Motor neuron (in vitro differentiated cells): ENCODE measurements at places on chromosomes 11 and 22. TPM values are rescaled to one million over a fixed set of nuclear protein-coding genes. Genes with fewer than 3 reads are reported as not detected.

DNA sequence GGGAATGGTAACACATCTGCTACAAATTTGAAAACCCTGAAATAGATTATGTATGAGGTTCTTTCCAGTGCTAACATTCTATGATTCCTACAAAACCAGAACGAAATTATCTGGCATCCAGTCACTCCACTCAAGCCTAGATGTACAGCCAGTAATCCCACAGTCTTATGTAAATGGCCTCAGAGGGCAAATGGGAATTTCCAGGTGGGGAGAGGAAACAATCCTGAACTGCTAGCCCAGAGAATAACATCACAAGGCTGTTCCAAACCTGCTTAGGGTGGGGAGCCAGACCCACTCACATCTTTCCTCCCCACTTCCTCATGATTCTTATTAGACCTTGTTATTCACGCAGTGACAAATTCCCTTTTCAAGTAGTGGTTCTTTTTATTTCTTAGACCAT is 3.5 kb downstream of the FIBIN start:
- no peak for ATAC-seq

- ATAC-seq: peak; percentile 92
Measured at GRCh38 chr11:12043959-12044791, 35.7 kb upstream of the DKK3 start.

GRCh38 chr11:29645373-29645772 is 371.5 kb downstream of the KCNA4 start:
- ATAC-seq: no peak

DNA sequence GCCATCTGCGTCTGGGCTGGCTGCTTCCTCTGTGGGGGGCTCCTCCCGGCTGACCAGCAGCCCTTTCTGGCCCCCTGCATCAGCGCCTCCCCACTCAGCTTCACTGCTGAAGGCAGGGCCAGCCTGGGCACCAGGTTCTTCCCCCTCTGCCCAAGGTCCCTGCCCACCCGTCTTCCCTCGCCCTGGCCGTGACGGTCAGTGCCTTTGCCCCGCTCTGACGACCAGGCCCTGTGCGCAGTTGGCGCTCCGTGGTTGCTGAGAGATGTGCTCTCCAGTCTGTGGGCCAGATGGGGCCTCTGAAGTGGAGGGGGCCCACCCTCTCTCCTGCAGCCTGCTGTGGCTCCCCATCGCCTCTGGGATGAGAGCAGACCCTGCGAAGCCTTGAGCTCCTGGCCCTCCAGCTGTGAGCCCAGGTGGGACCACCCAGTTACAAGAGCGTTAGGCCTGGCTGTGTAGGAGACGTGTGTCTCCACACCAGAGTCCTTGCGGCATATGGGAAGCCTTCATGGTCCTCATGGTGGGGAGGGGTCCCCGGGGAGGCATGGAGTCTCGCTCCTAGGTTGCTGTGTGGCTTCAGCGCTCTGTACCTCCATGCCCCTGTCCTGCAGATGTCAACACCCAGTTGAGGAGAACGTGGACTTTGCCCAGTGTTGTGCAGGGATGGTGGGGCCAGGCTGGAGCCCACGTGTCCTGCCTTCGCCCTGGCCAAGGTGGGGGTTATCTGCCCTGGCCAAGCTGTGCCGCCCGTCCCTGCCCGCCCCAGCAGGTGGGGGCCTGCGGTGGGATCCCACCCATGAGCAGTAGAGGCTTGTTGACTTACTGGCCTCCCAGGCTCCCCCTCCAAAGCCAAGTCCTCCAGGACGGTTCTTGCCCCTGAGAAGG is 14.2 kb downstream of the LRP5 start:
- peak; percentile 4 for ATAC-seq

GRCh38 chr22:24938741-24939341 is 7.7 kb downstream of the LHFPL7 start:
- ATAC-seq: peak; percentile 59

GRCh38 chr11:124884340-124884739 is 13.3 kb downstream of the ROBO4 start:
- no peak for ATAC-seq

- ATAC-seq: no peak
Measured at GRCh38 chr11:269146-269890, 8.9 kb upstream of the NLRP6 start.

DNA sequence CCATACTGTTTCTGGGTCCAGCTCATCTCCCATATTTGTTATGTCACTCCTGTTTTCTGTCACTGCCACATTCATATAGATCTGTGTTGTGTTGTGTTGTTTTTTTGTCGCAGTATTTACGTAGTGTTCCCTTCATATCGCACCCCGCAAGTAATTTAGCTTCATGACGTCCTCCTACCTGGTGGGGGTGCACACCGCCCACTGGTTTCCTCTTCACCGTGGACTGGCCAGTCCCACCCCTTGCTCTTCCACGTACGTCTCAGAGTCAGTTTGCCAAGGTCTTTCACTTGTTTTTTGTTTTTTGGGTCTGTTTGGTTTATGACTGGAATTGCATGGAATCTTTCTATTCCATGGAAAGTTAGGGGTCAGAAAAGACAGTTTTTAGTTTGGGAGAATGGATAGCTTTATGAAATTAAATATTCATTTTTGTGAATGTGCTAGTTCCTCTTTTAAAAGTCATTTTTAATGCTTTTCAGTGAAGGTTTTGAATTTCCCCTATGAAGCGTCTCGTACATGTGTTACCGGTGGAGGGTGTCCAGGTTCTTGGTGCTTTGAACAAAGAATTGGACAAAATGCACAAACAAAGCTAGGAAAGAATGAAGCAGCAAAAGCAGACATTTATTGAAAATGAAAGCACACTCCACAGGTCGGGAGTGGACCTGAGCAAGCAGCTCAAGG is 134.3 kb downstream of the TBC1D22A start:
- ATAC-seq: no peak

- ATAC-seq: no peak
Measured at GRCh38 chr11:16347928-16348685, 8.2 kb downstream of the SOX6 start.

DNA sequence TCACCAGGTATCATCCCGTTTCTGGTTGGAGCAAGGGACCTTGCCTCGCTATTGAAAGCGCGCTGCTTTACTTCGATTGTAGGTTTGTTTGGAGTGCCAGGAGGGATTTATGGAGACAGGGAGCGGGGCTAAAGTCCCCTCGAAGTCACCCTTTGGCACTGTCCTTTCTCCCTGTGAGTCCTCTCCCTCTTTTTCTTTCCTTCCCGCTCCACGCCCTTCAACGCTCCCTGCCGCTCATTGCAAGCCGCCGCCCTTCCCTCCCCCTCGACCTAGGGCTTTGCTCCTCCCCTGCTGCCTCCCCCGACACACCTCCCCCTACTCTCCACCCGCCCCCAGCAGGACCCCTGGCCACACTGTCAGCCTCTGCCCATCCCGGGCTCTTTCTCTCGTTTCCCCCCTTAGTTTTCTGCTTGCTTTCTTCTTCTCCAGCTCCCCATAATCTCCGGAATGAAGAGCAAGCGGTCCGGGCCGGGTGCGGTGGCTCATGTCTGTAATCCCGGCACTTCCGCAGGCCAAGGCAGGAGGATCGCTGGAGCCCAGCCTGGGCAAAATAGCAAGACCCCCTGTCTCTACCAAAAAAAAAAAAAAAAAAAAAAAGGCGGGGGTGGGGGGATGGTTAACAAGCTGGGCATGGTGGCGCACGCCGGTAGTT is 41.0 kb downstream of the AHNAK start:
- no peak for ATAC-seq

- peak; percentile 60 for ATAC-seq
Measured at GRCh38 chr11:32893343-32894148, 935 bp downstream of the QSER1 start.

The MRGPRE gene
- 0.18 TPM in 1 of 2 replicates, not detected in the other for total RNA-seq

The MSANTD2 gene
- total RNA-seq: 23.8 and 28.4 TPM in 2 replicates

The OR4C11 gene
- total RNA-seq: not detected in 2 replicates

The BRSK2 gene
- 37.9 and 41.3 TPM in 2 replicates for total RNA-seq

The ZNF280A gene
- not detected in 2 replicates for total RNA-seq
